NCI-H524 (cell line): ENCODE measurements at places on chromosomes 5 and 9.

- no peak for DNase-seq
Observed at GRCh38 chr9:128249908-128250838, 25.6 kb downstream of the GOLGA2 start.

DNA sequence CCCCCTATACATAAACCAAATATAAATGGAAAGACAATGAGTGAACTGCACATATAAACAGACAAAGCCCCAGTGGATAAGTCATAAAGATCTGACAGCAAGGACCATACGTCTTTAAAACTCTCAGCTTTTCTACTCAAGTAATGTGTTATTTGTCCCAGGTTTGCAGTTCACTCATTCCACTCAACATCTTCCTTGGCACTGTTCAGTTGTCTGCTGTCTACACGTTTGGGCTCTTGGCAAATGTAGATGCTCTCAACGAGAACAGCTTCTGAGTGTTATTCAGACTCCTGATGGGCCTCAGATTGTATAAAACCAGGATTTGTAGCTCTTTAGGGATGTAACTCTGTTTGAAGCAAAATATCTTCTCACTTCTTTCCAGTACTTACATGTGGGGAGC, 198.2 kb upstream of the SEMA6A start:
- DNase-seq = no peak

- DNase-seq = no peak
Observed at GRCh38 chr9:80062567-80062966, 490.8 kb downstream of the TLE4 start.

DNA sequence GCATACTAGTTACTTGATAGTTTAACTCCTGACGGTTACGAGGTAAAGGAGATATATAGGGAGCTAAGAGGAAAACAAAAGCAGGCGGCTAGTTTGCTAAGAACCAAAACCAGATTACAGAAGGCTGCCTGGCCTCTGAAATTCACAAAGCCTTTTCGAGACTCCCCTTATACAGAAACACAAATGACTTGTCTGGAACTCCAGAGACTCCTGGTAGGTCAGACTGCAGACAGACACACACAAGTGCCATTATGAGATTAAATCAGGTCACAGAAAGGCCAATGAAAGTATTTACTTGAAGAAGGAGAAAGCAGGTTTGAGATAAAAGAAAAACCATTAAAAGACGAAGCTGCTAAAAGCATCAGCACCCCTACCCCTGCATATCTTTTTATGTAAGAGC, 142.5 kb upstream of the LRRTM2 start:
- DNase-seq = no peak

DNA sequence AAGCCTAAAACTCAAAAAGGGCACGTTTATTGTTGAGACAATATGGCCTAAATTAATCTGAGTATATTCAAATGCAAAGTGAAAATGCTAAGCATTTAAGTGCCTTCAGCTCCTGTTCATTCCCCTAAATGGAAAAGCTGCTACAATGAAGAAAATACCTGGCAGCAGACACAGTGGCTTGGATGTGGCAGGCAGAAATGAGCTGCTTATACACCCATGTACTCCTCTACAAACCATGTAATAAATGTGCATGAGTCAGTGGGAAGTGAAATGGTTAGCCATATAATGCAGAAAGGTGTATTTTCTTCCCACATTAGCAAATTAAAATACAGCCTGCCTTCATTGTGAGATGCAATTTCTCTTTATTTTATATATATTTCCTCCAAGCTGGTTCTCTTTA, 859.2 kb upstream of the SEMA6A start:
- DNase-seq = no peak

DNA sequence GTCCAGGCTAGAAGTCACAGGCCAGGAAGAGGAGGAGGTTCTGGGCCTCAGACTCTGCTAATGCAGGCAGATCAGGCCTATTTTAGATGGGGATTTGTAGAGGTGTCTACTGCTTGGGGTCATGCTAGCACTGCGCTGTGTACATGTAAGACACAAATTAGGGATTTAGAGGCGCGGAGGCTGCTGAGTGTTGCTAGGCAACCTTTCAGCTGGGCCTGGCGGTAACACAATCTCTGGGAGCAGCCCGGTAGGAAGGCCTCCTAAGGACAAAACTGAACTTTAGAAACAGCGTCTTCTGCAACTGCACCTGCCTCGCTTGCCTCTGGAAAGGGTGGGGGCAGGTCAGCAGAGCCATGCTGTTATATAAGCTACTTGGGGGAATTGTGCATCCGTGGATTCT, 147.9 kb downstream of the MACROH2A1 start:
- DNase-seq = no peak

- DNase-seq = no peak
Observed at GRCh38 chr9:78669591-78669990, 372.7 kb downstream of the PSAT1 start.

DNA sequence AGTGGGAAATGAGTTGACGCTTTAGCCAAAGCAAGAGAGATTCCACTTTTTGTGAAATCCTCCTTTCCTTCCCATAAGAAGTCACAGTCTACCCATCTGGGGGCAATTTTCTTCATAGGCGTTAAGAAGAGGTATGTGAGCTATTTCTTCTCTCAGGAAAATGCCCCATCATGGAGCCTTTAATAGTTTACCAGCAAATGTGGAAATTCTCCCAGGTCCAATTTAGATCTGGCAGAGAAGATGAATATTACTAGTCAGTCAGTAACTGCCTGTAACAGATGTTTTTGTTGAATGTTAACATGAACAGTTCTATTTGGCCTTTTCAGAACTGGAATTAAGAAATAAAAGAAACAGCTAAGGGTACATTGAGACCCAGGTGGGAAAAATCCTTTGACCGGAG, 156.4 kb upstream of the RFX3 start:
- no peak for DNase-seq

DNA sequence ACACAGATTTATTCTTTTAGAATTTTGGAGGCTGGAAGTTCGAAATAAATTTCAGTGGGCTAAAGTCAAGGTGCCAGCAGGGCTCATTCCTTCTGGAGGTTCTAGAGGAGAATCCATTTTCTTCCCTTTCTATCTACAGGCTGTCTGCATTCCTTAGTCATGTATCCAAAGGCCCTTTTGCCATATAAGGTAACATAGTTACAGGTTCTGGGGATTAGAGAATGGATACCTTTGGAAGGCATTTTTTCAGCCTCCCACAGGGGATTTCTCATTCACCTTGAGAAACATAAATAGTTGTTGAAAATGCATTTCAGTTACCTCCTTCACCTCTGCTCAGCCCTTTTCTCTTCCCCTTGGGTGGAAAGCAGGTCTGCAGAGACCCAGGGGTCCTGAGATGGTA, 280.0 kb upstream of the MAP3K1 start:
- DNase-seq = no peak

GRCh38 chr5:55066277-55066676, 36.2 kb upstream of the GZMA start:
- no peak for DNase-seq

DNA sequence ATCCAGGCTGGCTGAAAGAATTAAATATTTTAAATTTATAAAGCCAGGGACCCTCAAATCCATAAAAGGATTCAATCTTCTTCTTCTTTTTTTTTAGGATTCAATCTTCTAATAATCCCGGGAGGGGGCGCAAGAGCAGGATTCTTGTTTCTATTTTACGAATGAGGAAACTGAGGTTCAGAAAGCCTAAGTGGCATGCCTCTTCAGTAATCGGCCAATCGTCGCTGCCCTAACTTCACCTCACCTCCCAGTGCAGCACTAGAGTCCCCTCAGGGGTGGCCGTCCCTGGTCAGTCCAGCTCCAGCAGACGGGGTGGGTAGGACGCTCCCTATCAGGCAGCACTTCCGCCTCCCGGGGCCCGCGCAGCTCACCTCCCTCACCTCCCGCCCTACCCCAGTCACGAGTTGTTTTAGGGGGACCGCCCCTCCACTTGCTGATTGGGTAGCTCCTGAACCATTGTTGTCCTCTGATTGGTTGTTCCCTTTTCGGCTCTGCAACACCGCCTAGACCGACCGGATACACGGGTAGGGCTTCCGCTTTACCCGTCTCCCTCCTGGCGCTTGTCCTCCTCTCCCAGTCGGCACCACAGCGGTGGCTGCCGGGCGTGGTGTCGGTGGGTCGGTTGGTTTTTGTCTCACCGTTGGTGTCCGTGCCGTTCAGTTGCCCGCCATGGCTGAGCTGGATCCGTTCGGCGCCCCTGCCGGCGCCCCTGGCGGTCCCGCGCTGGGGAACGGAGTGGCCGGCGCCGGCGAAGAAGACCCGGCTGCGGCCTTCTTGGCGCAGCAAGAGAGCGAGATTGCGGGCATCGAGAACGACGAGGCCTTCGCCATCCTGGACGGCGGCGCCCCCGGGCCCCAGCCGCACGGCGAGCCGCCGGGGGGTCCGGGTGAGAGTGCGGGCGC, at the start of gene CLTA:
Gene CLTA, plus strand, starts transcription at position 534 of the 902 bp plus-strand sequence. Its CDS starts 136 bp downstream, at position 670.
- peak; percentile 98 for DNase-seq

- DNase-seq = no peak
Observed at GRCh38 chr5:95895771-95896170, 65.9 kb downstream of the ELL2 start.
